ENCODE measurements at places on chromosomes 5 and 9.

DNA sequence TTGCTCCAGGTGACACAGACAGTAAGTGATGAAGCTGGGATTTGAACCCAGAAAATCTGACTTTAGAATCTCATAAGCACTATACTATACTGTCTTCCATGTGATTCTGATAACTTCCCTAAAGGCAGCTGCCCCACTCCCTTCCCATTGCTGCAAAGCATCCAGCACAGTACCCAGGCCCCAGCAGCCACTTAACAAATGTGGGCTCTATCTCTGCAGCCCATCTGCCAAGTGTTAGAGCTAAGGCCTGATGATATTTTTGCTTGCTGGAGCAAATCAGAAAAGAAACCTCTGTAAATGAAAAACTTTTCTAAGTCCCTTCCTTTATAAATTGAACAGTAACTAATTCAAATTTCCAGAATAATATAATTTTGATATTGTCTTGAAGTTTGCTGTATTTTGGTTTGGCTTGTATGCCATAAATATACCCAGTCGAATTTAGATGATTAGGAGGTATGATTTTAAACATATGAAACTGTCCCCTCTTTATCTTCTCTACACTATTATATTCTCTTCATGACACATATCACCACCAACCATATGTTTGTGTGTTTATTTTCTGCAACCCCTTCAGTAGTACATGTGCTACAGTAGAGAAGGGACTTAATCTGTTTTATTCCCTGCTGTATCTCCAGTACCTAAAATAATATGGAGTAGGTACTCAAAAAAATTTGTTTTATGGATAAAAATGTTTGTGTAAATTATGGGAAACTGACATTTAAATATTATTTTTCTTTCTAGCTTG, 63.8 kb downstream of the SMIM15 start:
- no peak for DNase-seq

- no peak for DNase-seq
Observed at GRCh38 chr9:122477346-122477745, 380 bp downstream of the OR1J1 start.

GRCh38 chr9:97041898-97042297, 3.0 kb upstream of the CTSV start:
- no peak for DNase-seq

DNA sequence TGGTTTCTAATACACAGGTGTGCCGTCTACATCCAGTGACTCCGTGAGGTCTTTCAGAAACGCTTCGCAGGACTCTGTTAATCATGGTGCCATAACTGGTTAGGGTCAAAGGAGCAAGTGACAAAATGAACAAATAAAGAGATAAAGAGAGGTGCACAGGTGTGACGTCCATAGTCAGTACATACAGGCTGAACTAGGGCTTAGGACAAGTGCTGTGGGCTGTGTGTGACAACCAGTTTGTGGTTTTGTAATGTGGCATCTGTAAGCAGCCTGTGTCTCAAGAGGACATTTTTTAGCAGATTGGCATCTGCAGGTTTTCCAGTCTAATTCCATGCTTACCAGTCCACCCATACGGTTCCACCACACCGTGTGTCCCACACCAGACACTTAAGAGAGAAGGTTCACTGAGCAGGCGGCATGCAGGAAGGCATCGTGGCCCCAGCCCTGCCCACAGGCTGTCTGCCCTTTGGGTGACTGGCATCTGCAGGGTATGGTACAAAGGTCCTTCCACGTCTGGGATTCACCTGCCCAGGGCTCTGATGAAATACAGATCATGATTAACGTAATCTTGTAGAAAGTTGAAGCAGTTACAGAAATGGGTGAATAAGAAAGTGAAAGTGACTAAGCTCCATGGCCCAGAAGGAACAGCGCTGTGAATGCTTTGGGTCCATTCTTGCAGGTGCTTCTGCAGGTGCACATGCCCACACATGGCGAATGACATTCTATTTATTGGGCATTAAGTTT, 26.9 kb downstream of the SRD5A1 start:
- DNase-seq, result no peak

DNA sequence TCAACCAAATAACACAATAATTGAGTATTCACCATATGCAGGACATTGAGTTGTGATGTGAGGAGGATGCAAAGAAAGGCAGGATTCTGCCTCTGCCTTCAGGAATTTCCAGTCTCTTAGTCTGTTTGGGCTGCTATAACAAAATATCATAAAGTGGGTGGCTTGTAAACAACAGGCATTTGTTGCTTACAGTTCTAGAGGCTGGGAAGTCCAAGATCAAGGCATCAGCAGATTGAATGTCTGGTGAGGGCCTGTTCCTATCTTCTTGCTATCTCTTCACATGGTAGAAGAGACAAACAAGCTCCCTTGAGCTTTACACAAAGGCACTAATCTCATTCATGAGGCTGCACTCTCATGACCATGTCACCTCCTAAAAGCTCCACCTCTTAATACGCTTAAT, 360.7 kb downstream of the ARHGEF28 start:
- DNase-seq, result no peak

GRCh38 chr5:169226895-169227294, 74.0 kb downstream of the SLIT3 start:
- no peak for DNase-seq

DNA sequence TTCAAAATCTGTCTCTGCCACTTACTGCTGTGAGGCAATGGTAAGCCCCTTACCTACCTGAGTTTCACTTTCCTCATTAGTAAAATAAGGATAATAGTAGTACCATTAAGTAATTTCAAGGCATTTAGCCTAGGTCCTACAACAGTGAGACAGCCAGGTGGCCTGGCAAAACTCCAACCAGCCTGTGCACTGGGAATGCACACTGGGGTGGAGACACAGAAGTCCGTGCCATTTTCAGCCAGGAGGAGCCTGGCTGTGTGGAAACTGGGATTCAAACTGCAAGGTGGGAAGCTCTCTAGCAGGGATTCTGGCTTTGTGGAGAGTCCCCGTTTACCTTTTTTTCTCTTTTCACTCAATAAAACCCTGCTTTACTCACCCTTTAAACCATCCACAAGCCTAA, 630.4 kb downstream of the PRELID2 start:
- DNase-seq, result no peak

DNA sequence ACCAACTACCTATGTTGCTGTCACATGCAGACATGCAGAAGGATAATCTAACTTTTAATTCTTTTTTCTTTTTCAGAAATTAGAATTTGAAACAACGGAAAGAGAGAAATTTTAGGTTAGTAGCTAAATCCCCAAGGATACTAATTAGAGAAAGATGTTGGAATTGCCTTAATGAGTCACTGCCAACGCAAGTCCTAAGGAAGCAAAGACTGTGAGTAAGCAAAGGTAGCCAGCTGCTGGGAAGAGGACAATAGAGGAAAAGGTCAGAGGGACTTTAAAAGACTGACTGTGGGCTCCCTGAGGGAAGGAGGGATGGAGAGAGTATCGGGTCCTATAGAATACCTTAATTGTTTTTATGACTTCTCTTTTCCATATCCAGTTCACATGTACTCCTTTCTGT, 461.9 kb upstream of the PAPPA start:
- no peak for DNase-seq

- no peak for DNase-seq
Observed at GRCh38 chr9:114829574-114830440, 24.0 kb upstream of the TNFSF15 start.

DNA sequence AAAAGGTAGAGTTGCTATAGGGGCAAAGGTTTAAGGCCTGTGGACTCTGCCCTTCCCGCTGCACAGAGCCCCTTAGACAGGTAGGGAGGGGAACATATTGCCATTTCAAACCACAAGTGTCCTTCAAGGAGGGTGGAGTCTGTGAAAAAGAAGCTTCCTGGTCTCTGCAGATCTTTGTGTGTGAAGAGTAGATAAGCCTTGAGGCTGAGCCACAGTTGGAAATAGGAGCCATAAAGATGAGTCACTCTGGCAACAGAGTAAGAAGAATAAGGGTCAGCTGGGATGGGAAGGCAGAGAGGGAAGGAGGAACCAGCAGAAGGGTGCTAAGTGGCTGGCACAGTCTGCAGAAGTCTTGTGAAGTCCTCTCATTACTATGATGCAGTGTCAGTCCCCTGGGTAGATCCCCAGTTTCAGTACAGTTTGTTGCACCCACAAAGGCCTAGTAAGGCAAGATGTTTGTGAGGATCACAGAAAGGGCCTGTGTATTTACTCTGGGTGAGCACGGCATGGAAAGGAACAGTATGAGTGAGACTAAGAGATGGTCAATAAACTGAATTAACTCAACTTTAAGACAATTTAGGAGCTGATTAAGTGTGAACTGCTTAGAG, 18.1 kb downstream of the GRXCR2 start:
- no peak for DNase-seq

DNA sequence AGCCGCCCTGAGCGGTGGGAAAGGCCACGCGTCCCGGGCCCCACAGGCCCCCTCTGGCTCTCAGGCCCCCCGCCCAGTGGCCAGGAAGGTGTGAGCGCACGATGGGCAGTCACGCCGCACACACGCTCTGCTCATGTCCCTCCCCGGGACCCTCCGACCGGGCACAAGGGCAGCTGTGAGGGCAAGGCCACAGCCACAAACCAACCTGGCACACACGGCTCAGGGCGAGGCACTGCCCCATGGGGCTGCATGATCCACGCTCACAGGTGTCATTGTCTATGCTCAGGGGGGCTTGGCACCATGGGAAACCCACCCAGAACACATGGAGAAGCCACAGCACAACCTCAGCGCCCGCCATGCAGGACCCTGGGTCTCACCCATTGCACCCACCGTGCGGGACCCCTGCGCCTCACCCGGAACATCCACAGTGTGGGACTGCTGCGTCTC, 51.3 kb downstream of the SLC12A7 start:
- no peak for DNase-seq

DNA sequence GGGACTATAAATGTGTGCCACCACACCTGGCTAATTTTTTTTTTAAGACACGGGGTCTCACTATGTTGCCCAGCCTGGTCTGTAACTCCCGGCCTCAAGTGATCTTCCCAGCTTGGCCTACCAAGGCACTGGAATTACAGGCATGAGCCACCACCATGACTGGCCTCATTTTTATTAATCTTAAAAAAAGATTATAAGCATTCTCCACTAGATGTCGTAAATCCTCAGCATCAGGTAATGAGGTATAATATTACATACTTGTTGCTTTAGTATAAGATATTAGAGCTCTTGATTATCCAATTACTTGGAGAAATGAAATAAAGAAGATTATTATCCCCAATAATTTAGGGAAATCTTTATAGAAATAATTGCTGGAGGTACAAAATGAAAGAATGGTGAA, 78.2 kb upstream of the HTR1A start:
- DNase-seq, result no peak

- no peak for DNase-seq
Observed at GRCh38 chr9:115494393-115494792, 376.4 kb upstream of the TNC start.

- no peak for DNase-seq
Observed at GRCh38 chr5:134600600-134600999, 32.0 kb downstream of the SAR1B start.

DNA sequence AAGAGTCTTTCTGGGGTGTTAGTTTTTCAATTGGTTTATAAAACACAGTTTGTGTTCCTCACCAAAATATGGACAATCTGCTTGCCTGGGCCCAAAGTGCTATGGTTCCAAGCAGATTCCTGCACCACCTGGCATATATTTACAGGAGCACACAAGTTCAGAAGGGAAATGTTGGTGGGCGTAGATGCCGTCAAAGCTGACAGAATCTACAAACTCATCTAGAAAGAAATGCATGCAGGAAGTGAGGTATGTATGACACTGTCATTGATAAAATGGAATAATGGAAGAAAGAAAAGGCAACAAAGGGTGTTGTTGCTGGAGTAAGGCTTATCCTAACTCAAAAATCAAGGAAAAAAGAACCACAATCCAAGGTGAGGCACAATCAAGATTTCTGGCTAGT, 225.8 kb downstream of the MLLT3 start:
- DNase-seq, result no peak

DNA sequence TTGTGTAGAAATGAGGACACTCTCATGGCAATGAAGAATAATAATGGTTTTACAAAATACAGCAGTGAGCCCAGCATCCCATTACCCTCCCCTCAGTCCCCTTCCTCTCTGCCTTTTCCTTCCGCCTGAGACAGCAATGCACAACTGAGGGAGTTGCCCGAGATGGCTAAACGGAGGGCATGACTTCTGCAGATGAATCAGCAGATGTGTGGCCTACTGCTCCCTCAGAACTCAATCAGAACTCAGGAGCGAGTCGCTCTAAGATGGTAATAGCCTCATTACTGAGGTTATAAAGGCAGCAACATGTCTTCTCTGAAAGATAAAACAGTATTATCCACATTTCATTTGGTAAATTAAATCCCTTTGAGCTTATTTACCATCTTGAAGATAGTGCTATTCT, 326.6 kb downstream of the ENC1 start:
- DNase-seq, result no peak

- no peak for DNase-seq
Observed at GRCh38 chr5:125898851-125899405, 524.3 kb upstream of the GRAMD2B start.

DNA sequence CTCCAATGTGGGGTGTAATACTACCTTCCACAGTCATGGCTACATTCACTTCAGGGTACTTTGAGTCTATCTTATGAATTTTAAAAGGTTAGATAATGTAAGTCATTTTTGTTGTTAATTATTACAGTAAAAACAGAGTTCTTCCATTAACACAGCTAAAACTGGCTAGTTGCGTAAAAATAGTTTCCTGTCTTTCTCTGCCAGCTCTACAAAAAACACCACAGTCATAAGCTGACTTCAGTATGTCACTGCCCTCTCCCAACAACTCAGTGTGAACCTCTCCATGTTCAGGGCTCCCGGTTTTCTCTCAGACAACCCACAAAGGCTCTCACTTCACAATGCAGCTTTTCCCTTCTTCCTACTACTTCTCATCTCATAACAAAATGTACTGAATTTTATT, 84.8 kb upstream of the ITGA1 start:
- DNase-seq, result no peak

DNA sequence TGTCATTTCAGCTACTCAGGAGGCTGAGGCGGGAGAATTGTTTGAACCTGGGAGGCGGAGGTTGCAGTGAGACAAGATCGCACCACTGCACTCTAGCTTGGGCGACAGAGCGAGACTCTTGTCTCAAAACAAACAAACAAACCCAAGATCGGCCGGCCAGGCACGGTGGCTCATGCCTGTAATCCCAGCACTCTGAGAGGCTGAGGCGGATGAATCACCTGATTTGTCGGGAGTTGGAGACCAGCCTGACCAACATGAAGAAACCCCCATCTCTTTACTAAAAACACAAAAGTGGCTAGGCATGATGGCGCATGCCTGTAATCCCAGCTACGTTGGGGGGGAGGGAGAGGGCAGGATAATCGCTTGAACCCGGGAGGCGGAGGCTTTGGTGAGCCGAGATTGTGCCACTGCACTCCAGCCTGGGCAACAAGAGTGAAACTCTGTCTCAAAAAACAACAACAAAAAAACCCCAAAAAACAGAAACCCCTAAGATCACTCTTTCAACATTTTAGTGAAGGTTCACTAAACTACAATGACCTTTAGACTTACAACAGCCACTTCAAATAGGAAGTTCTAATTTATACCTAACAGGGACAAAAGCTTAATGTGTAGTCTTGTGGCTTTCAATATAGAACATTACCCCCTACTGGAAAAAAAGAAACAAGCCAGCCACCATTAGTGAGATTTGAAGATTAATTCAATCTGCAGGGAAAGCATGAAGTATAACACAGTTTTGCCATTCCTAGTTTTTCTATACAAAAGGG, 7.0 kb downstream of the HSPA9 start:
- no peak for DNase-seq
